ENCODE measurements at places on chromosomes 4 and X. TPM values are rescaled to one million over a fixed set of nuclear protein-coding genes. Genes with fewer than 3 reads are reported as not detected.
A peak's percentile ranks its signal among the peaks of the same experiment; 100 is the strongest.

IL9R gene
- 0.26 TPM for polyA plus RNA-seq

TRPC5OS gene
- not detected for polyA plus RNA-seq

CXCL8 gene
- polyA plus RNA-seq = 1.9 TPM

XAGE1B gene
- not detected for polyA plus RNA-seq

FGF16 gene
- polyA plus RNA-seq = 0.16 TPM

DNA sequence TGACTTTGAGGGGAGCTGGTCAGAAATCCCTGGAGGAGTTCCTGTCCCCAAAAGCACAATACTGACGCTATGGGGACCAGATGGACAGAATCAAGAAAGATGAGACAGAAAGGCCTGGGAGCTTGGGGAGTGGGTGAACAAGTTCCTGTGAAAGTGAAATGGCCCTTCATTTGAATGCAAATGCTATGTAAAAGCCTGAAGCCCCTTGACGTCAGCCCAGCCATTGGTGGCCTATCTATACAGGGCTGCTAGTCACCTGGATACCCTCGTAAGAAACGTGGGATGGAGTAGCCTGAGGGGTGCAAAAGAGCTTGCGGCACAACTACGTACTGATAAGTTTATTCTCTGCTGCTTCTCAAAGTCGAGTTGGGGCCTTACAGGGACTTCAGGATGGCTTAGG is at the start of gene CDX4:
Gene CDX4, plus strand, starts transcription at position 223 of the 400 bp plus-strand sequence. CDS start 201 bp downstream, outside the sequence.
- no peak for DNase-seq

DNA sequence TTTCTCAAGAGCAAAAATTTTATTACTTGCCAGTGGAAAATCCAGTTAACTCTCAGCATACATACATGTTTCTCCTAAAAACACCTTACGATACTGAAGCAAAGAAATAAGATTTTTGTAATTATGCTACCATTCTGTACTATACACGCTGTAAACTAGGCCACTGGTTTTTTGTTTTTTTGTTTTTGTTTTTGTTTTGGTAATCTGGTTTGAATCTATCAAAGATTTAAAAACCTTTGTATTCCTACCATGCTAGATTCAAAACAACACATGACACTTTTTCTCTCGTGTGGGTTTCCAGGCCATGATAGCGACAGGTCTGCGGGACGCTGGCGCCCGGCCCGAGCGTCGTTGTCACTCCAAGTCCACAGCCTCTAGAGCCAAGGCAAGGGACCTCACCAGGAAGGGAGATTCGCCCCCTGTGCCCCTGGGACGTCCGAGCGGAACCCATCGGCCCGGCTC is 723 bp downstream of the TMEM192 start:
- DNase-seq = no peak

DNA sequence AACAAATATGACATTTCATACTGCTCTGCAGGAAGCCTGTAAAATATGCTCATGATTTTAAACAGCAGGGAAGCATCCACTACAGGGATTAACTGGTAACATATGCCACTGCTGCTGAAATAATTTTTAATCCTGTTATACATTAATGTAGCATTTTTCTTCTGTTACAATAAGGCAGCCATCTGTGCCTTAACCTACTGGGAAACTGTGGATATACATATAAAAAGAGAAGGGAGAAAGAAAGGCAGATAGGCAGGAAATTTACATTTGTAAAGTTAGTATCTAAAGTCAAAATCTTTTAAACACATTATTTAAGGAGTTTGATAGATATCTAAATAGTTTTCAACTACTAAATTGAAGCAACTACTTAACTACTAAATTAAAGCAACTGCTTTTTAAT is 514.6 kb upstream of the KLHL4 start:
- DNase-seq = no peak

- no peak for DNase-seq
Observed at GRCh38 chrX:131262738-131263679, 26.1 kb downstream of the IGSF1 start.

- DNase-seq = no peak
Observed at GRCh38 chr4:180953572-180953971, 1289.6 kb upstream of the TENM3 start.

DNA sequence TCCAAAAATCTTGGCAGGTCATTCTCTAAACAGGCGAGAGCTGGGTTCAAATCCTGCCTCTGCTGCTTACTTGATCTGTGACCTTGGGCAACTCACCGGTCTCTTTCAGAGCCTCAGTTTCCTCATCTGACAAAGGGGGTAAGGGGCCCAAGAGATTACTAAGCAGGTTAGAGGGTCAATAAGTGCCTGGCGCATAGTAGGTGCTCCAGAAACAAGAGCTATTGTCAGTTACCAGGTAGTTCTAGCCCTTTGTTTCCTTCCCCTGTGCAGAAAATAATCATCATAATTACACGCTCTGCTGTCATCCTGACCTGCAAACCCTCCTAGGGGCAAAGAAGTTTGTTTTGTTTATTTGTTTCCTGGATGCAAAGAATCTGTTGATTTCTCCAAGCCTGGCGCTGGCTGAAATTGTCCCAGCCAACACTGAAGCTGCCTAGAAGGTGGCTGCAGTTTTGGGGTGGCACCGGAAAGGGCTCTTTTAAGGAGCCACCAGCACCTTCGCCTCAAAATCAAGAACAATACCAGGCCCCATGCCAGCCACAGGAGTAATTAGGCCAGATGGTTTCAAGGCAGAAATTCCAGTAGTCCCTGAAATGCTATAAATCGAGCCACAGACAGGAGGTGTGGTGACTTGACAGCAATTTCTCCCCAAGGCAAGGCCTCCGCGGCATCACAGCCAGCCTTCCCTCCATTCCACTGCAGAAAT is 10.2 kb upstream of the KIAA0232 start:
- DNase-seq = no peak

- DNase-seq = no peak
Observed at GRCh38 chr4:147981305-147981704, 249.4 kb downstream of the ARHGAP10 start.

GRCh38 chr4:63460075-63460474 is 949.2 kb downstream of the TECRL start:
- no peak for DNase-seq

GRCh38 chr4:128528793-128529553 is 241.4 kb upstream of the PGRMC2 start:
- DNase-seq = no peak

GRCh38 chr4:125681240-125681639 is 366.5 kb downstream of the FAT4 start:
- no peak for DNase-seq

- peak; percentile 49 for DNase-seq
Observed at GRCh38 chr4:17324386-17324830, 187.5 kb downstream of the QDPR start.

- no peak for DNase-seq
Observed at GRCh38 chr4:56118055-56118454, 169.3 kb downstream of the CEP135 start.

DNA sequence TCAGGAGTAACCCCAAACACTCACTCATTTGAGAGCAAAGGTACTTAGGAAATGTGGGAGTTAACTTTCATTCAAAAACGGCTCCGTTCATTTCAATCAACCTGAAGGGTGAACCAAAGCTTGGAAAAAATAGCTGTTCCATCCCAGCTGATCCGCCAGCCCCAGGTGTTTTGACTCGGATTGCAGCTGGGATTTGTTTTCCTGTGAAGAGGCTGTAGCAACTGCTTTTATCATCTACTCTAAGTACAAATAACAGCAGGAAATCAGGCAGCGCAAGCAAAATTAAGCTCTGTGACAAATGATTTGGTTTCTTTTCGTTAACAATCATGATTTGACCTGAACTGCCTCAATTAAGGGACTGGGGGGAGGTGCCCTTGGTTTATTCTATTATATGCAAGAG is 154.7 kb downstream of the BEND2 start:
- peak; percentile 1 for DNase-seq

DNA sequence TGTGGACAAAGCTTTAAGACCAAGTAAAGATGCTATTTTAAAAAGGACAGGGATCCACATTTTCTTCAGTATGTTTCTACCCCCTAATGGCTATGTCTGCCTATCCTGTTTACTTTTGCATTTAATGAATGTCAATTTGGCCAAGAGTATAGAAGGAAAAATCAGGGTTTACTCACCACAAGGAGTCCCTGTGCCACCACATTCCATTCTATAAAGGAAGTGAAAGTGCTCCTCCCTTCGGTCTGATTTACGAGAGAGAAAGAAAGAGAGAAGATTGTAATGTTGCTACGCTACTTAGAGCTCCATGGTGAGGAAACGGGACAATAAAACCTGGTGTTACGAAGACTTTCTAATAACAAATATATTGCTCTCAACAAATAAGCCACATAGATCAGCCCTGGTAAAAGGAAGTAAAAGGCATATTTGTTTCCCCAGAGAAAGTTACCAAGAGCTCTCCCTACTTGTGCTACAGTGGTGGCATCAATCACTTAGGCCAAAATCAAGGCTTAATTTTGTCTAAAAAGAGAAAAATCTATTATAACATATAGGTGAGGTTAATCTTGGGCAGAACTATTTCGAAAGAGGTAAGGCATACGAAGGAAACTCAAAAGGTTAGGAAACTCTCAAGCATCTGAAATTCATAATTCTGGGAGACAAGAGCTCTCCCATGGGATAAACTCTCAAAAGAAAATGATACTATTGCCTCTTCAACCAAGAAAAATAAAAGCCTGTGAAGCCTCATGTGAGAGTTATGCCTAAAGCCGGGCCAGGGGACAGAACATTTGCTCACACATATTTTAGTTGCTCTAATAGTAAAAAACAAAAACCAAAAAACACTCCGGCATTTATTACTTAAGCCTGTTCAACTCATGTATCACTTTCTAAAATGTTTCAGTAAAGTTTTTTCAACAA is 29.5 kb downstream of the TAPT1 start:
- DNase-seq = no peak

GRCh38 chr4:157824021-157824420 is 348.8 kb downstream of the GASK1B start:
- DNase-seq = no peak

DNA sequence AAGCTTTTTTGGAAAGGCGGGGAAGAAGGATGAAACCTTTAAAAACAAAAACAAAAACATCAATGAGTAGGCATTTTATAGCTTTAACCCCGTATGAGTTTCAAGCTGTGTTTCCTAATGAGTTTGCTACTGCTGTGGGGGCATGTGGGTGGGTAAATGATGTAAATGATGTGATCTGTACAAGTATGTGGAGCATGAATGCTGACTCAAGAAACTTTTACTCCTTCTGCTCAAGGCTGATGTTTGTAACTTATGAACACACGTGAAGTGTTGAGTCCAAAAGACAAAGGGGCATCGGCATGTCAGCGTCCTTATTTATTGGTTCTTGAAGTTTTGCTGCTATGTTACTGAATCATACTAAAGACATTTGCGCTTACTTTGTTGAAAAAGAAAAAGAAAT is 76.9 kb downstream of the CLCN4 start:
- no peak for DNase-seq

DNA sequence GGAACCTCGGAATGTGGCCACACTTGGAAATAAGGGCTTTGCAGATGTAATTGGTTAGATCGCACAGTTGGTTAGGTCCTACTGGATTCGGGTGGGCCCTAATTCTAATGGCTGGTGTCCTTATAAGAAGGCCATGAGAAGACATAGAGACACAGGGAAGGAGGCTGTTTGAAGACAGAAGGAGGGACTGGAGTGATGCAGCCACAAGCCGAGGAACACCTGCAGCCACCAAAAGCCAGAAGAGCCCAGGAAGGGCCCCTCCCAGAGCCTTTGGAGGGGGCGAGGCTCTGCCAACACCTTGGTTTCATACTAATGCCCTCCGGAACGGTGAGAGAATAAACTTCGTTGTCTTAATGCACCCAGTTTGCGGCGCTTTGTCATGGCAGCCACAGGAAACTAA is 47.0 kb downstream of the EVC start:
- DNase-seq = no peak

Data from left lung (tissue), 14 donors.